ENCODE measurements at places on chromosomes 11 and 22.

- no peak for DNase-seq
Observed at GRCh38 chr11:65115361-65116082, 2.0 kb downstream of the ZNHIT2 start.

- no peak for DNase-seq
Observed at GRCh38 chr22:37137131-37137530, 12.6 kb downstream of the IL2RB start.

DNA sequence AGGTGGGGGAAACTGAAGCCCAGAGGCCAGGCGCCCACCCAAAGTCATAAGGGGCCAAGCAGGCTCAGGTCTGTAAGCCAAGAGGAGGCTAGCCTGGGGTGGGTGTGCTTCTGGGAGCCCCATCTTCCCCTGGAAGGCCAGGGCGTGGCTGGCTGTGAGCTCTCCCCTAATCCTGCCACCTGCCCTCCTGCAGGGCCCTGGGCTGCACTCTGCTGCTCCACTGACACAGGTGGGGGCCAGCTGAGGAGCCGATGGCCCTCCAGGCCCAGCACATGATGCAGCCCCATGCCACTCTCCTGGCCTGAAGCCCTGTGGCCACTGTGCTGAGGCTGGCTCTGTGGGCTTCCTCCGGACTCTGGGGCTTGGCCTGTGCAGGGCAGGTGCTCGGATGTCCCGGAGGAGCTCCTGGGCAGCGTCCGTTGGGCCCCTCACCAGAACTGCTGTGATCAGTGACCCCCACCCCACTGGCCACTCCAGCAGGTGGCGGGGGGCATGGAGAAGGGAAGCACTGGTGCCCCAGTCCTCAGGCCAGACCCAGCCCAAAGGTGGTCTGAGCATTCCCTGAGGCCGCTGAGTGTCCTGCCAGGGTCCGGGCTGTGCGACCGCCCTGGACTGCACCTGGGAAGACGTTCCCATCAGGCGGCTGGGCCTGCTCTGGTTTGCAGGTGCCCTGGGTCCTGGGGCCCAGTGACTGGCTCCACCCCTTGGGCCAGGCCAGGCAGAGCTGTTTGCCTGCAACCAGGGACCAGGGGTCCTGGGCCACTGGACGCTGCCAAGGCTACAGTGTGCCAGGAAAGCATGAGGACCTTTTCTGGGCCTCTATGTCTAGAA lies 8.5 kb downstream of the PIM3 start:
- DNase-seq: no peak

GRCh38 chr22:49833340-49834007 lies 5.8 kb upstream of the BRD1 start:
- no peak for DNase-seq

DNA sequence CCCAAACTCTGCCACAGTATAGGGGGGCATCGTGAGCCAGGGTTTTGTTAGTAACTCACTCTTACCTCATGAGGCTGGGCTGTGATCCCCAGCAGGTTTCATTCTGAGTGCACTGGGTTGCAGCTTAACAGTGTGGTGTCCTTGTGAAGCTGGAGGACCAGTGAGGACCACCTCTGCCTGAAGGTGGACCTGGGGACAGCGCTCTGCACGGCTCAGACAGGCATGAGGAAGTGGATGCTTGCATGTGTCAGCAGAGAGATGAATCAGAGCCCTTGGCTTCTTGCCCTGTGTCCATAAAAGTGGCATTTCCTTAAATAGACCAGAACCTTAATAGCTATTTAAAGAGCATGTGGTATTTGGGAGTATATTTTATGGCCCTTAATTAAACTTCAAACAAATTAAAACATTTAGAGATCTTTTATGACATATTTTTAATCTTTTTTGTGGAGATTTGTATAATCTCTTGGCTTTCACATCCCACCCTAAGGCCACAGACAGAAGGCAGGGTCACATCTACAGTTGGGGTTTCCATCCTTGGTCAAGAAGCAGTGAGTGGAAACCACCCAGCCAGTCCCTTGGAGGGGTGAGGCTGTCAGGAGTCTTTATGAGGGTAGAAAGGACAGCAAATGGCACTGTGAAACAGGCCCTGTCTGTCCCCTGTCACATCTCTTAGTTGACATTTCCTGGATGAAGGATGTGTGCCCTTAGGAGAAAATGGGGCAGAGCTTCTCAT lies 24.8 kb upstream of the ADORA2A start:
- DNase-seq: no peak
